Mesenteric fat pad (tissue), 1 donor: ENCODE measurements at places on chromosomes 1 and 21.
A peak's percentile ranks its signal among the peaks of the same experiment; 100 is the strongest.

GRCh38 chr1:29831500-29832117, 595.3 kb downstream of the PTPRU start:
- DNase-seq, result no peak

GRCh38 chr1:12339396-12339795, 109.6 kb downstream of the VPS13D start:
- DNase-seq, result no peak

GRCh38 chr1:88731475-88732269, 47.6 kb downstream of the PKN2 start:
- no peak for DNase-seq

GRCh38 chr1:44020464-44020863, 10.8 kb downstream of the SLC6A9 start:
- DNase-seq, result no peak

DNA sequence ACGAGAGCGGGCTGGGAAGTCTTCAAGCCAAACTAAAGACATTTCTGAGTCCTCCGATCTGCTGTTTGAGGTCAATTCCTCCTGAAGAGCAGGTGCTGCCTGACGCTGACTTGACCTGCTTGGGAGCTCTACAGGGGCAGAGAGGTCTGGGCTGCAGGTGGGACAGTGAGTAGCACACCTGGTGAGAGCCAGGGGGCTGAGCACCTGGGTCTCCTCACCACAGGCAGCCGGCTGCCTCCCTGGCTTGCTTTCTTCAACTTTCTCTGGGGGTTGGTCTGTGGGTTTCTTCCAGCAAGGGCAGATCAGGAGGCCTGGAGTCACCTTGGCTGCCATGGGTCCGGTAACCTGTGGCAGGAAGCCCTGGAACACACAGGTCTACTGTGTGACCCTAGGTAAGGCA, 107.4 kb upstream of the EDN2 start:
- DNase-seq, result peak; percentile 77

GRCh38 chr1:153341431-153341934, 7.2 kb downstream of the PGLYRP4 start:
- DNase-seq, result no peak

- no peak for DNase-seq
These were observed 11.7 kb downstream of the TAGLN2 start for GRCh38 chr1:159913451-159914192.

- no peak for DNase-seq
These were observed 623.2 kb upstream of the PKN2 start for GRCh38 chr1:88060750-88061491.

GRCh38 chr1:244052728-244053312, 1.7 kb downstream of the ZBTB18 start:
- no peak for DNase-seq

- no peak for DNase-seq
These were observed 37.2 kb upstream of the DDAH1 start for GRCh38 chr1:85502171-85502570.
